NCI-H1092 (cell line): ENCODE measurements at places on chromosomes 11 and 22.
A peak's percentile ranks its signal among the peaks of the same experiment; 100 is the strongest.

GRCh38 chr11:35011944-35012343 is 95.5 kb downstream of the PDHX start:
- no peak for DNase-seq

DNA sequence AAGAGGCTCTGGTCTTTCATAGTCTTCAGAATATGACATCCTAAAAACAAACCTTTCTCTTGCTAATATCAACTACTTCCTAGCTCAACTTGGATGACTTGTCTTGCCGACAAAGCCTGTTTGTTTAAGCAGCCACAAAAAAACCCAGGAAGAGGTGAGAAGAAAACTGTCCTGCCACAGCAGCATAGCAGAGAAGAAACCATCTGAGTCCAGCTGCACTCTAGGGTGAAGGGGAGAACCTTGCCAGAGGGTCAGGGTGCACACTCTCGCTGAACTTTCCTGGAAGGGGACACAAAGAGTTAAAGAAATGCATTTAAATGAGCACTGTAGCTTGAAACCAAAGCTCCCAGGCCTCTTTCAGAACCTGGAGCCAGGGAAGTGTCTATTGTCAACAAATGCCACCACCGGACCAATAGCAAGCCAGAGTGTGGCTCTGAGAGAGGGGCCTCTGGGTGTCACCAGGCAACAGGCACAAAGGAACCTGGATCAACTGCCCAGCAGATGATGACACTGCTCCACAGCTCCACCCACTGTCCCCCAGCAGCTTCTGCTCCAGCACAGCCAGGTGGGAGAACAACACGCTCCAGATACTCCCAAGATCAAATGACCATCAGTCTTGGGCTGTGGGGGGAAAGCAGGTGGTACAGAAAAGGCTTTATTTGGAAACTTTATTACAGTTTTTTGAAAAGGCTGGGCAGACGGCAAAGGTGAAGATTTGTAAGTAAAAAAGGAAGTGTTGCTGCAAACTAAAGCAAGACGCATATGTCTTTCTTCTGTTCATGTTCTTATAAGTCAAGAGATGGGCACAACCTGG is 105.7 kb downstream of the RASSF10 start:
- DNase-seq, result peak; percentile 91

DNA sequence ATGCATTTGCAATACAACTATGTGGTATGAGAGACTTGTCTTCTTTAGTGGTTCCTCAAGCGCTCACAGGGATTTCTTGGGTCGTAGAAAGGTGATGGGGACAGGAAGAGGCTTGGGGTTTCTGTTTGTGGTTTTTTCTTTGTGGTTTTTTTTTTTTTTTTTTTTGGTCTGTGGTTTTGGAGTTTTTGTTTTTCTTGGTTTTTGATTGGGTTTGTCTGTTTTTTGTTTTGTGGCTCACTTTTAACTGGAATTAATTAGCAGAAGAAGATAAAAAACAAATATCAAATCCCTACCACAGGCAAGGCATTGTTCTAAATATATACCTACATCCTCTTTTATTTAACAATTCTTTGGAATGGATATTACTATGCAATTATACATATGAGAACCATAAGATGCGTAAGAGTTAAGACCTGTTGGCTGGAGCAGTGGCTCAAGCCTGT is 5.5 kb downstream of the TTC28 start:
- DNase-seq, result no peak

DNA sequence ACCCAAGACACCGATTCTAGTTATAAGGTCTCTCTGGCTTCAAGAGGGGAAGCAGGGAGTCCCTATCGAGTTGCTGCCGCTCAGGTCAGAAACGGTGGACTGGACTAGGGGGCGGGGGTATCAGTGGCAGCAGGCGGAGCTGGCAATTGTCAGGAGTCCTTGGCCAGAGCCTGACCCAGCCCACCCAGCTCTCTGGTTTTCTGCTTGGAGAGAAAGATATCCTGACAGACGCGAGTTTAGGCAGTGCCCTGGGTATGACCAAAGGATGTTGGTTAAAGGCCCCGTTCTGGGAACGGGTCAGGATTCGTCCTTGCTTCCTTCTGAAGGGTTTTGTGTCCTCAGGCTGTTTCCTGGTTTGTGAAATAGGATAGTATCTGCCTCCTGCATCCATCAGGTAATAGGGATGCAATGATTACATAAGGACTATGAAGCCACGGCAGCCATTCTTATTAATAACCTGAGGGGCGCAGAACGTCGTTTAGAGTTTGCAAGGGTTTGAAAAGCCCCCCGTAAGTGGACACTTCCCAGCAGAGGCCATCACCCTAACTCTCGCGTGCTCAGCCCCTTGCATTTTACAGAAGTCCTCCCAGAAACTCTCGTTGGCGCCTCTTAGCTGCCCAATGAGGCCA is 700 bp upstream of the DEPDC5 start:
- peak; percentile 64 for DNase-seq

- no peak for DNase-seq
Measured at GRCh38 chr22:34501366-34501965, 564.5 kb upstream of the ISX start.

GRCh38 chr11:27398400-27398770 is 35.4 kb upstream of the CCDC34 start:
- no peak for DNase-seq

DNA sequence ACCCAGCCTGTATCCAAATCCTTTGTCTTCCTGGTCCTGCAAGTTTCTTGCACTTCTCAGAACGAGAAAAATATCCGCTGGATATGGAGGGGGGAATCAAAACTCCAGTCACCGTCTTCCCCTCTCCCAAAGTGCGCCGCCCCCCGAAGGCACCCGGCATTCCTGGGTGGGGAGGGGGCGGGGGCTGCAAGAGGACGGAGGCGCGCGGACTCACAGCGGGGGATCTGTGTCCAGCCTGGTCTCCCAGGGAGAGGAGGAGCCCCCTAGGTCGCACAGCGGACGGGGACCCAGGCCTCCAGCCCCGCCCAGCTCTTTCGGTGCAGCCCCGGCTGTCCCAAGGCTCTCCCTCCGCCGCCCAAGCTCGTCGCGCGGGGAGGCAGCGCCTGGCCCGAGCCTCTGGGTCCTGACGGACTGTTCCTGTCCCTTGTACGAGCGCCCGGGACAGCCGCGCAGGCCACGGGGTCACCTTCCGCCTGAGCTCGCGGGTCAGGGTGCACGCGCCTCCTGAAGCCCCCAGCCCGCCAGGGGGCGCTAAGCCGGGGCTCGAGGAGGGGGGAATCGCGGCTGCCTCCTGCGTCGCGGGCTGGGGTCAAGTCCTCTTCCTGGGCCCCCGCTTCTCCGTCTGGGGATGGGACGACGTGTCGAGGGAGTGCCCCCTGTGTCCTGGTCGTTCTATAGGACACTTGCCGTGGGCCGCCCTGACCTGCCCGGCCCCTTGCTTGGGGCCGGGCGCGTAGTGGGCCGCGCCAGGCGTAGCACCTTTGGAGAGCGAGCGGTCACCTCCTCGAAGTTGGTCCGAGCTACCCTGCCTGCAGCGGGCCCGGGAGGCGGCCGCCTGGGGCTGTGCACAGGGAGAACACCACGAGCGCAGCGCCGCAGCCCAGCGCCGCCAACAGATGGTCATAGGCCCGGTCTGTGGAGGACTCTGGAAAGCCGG is 2.4 kb upstream of the WNT11 start:
- DNase-seq, result peak; percentile 63

GRCh38 chr11:8813658-8814057 is 97.3 kb upstream of the AKIP1 start:
- DNase-seq, result peak; percentile 50

DNA sequence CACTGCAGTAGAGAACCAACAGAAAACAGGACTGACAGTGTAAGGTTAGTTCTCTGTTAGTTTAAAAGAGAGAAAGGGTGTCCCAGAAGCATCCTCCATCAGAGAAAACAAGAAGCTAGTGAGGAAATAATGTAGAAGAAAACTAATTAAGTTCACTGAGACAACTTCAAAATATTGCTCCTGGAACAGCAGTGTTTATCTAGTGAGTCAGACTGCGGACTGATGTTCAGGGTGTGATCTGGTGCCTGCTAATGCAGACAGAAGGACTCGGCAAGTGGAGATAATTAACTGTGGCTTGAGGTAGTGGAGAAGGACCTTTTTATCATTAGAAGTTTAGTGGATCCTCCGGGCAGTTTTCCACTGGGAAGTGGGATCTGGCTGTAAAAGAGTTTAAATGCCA is 55.4 kb downstream of the CDON start:
- DNase-seq, result no peak
